Fibroblast of skin of right biceps (primary cell): ENCODE measurements at places on chromosomes 4 and X.
A peak's percentile ranks its signal among the peaks of the same experiment; 100 is the strongest.

DNA sequence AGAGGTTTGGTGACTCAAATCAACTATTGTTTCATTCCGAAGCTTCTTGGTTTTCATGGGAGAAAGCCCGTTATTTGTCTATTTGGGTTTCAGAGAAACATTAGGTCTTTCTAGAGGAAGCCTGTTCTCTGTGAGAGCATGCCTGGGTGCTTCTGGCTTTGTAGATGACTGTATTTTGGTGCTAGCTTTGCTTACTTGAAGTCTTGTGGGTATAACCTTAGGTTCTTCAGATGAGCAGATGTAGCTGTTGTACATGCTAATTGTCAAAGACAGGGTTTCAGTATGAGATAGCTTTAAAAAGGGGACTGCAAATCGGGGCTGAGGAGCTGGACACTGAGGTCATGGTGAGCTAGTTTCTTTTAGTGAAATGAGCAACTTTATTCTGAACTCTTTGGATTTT, 7.9 kb upstream of the STOX2 start:
- no peak for DNase-seq

- DNase-seq, result no peak
These were observed 64.1 kb upstream of the ATXN3L start for GRCh38 chrX:13383907-13384306.

DNA sequence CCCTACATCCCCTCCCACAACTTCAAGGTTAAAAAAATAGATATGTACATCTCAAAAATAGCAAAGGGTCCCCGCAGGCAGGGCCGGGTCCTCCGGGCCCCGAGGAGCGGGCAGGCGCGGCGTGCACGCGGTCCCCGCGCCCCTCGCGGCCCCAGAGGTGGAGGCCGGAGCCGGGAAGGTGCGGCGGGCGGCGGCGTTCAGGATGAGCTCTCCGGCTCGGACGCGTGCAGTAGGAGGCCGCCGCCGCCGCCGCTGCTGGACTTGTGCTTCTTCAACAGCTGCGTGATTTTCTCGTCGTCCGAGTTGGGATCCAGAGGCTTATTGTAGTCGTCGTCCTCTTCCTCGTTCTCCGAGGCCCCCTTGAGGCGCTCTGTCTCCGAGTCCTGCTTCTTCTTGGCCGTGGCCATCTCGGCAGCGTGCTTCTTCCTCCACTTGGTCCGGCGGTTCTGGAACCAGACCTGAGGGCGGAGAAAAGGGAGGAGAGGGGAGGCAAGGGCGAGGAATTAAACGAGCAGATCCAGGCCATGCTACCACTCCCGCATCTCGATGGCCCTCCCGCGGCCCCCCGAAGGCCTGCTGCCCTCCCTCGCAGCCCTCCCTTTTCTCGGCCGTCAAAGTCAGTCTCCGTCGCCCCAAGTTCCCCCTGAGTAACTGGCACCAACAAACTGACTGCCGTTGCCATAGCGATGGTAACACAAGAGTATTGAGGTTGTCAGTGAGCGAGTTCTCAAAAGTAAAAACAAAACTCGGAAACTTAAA, 5.8 kb downstream of the NKX6-1 start:
- DNase-seq, result peak; percentile 33

DNA sequence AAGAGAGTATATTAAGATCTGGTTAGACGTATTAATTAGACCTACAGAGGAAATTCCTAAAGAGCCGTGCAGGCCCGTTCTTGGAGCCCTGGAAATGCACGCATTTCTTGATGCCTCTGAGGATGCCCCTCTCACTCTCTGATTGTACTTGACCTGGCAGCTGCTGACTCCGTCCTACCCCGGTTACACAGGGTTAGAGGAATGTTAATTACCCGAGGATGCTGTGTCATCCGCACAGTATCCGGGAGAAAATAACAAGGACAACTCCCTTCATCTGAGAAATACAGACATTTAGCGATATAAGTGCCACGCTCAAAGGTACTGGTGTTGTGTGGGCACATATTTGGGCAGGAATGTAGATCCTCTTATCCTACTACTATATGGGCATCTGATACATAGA, 404.6 kb upstream of the FAT1 start:
- DNase-seq, result peak; percentile 79
